NCI-H187 treated with DMSO at 0.1 percent for 48 hours (cell line): ENCODE measurements at places on chromosomes 4 and X.

- no peak for DNase-seq
Measured at GRCh38 chrX:45518552-45518951, 317.9 kb upstream of the DIPK2B start.

DNA sequence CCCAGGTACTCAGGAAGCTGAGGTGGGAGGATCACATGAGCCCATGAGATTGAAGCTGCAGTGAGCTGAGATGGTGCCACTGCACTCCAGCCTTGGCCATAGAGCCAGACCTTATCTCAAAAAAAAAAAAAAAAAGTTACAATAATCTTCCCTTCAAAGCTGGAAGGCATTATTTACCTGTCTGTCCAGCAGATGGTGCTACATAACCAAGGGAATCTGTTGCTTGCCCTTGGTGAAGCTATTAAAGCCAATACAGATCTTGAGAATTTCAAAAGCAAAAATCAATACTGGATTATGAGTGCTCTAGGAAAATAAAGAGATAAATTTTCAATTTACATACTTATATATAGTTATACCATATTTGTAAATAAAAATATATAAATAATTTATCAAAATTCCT is 25.9 kb downstream of the PKD2 start:
- DNase-seq: no peak

GRCh38 chrX:17824980-17825379 is 36.1 kb downstream of the RAI2 start:
- DNase-seq: no peak

DNA sequence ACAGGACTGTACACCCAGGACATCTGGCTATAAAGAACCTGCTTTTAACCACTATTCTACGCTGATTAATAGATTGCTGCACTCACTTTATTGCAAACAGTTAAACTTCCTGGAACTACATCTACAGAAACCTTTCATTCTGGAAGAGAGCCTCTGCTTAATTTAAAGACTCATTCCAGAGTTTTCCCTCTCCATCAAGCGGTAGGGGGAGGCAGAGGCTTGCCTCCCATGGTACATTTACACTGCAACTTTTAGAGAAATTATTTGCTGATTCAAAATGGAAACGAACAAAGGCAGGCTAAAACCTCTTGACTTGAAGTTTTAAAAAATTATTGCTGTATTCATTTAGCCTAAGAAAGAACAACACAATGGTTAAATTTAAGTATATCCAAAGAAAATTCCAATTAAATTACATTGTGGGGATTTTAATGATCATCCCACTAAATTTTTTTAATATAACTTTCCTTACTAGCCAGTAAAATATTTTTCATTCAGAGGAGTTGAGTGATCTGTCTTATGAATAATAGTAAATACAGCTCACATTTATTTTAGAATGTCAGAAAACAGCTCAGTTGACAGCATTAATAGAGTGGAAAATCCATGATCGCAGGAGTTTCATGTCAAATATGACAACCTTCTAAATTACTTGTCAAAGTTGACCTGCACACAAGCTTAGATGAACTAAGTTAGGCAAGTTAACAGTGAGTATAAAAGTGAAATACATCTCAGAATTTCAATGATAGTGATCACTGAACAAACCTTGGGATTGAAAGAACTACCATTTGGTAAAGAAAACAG is 46.3 kb upstream of the PCDH10 start:
- DNase-seq: no peak

- no peak for DNase-seq
Measured at GRCh38 chr4:86050496-86050895, 309.4 kb downstream of the MAPK10 start.

DNA sequence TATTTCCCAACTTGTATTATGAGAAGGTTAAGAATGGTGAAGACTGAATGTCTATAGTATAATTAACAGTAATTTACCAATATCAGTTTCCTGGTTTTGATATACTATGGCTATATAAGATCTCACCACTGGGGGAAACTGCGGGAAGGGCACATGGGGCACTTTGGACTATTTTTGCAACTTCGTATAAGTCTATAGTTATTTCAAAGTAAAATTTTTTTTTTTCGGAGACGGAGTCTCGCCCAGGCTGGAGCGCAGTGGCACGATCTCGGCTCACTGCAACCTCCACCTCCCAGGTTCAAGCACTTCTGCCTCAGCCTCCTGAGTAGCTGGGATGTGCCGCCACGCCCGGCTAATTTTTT is 46.1 kb downstream of the CXorf58 start:
- no peak for DNase-seq

DNA sequence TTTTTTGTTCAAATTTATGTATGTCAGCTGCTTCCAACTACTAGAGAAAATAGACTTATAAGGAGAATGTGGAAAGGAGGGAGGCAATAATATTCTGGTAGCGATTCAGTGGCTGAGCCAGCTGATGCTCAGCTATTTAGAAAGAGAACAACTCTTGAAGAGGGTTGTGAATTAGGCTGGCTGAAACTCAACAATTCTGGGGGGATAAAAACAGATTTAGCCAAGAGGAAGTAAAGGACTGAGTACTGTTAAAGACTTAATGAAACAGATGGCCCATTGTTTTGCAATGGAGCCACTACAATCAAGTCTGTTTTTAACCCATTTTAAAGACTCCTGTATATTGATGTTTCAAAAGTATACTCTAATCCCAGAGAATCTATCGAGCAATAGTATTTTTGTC is 1058.9 kb downstream of the C4orf33 start:
- DNase-seq: no peak

- no peak for DNase-seq
Measured at GRCh38 chr4:8255698-8256441, 13.7 kb upstream of the HTRA3 start.

GRCh38 chr4:176210579-176211296 is 15.4 kb upstream of the SPATA4 start:
- no peak for DNase-seq

DNA sequence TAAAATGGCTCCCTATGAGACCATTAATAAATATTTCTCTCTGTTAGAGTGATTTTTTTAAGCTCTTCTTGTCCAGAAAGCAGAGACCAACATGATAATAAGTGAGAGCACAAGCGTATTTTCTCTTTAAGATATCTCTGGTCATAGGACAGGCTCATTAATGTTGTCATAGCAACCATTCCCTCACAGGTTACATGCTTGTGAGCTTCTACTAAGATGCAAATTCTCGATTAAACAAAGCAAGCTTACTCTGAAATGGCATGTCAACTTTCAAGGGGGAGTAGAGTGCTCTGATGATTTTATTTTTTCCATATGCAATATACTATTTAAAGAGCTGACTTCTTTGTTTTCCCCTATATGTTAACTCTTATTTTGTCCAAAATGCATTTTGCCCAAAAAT is 487.2 kb upstream of the LCORL start:
- DNase-seq: no peak

DNA sequence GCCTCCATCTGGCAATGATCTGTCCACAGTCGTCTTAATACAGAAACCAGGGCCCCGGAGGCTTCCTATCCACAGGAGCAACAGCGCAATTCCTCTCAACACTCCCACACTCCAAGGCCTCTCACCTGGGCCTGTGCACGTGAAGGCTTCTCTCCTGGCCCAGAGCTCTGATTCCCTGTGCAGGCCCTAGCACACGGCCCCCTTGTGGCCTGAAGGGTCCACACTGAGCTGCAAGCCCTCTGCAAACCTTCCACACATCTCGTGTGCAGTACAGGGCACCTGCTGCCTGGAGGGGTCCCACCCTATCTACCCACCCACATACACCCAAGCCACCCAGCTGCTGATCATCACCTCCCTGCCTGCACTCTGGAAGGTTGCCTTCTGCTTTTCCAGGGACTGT is 150.1 kb upstream of the NUDT10 start:
- no peak for DNase-seq

DNA sequence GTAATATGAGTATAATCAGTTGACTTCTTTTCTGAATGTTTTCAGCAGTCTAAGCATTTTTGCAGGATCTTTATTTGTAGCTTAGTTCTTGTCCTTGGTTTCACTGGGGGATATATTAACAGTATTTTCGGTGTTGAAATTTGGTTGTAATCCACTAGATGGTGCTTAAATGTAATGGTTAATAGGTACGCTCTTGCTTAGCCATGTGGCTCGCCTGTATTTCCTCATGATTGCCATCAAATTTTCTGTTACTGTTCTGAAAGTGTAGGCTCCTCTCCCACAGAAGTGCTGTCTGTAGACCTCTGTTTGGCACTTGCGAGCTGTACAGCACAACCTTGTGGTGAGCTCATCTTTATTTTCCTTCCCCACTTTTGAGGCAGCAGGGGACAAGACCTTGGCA is 3.9 kb upstream of the FAAH2 start:
- no peak for DNase-seq

GRCh38 chr4:110489901-110490508 is 14.1 kb downstream of the ENPEP start:
- no peak for DNase-seq

- DNase-seq: no peak
Measured at GRCh38 chrX:13364230-13364857, 44.5 kb upstream of the ATXN3L start.

- no peak for DNase-seq
Measured at GRCh38 chr4:5385741-5386311, 322.5 kb downstream of the EVC2 start.

DNA sequence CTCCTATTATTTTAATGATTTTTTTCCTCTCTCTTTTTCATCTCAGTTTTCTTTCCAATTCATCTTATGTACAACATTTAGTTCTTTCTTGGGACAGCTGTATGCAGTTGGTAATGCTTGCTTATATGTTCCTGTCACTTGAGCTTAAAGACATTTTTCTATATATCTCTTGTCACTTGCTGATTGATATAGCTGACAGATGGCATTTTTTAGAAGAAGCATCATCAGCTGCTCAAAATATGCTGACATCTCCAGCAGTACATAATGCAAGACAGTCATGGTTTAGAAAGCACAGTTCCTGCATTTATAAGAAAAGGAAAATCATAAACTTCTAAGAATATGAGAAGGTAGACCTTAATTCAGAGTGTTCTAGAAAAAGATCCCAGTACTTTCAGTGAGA is 56.5 kb downstream of the DCAF8L1 start:
- no peak for DNase-seq

DNA sequence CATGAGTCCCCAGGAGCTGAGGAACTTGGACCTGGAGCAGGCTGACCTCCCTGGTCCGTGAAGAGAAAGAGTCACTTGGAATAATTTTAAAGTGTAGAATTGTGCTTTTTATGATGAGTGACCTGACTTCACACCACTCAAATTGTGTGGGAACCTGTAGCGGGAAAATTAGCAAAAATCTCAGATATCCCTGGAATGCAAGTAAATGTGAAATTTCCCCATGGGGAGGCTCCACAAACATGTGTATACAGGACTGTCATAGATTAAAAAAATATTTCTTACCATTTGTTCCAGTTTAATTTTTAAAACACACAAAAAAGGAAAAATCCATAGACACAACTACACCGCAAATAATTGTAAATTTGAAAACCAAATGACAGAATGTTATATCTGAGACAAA is 1079.6 kb upstream of the PABPC4L start:
- no peak for DNase-seq

DNA sequence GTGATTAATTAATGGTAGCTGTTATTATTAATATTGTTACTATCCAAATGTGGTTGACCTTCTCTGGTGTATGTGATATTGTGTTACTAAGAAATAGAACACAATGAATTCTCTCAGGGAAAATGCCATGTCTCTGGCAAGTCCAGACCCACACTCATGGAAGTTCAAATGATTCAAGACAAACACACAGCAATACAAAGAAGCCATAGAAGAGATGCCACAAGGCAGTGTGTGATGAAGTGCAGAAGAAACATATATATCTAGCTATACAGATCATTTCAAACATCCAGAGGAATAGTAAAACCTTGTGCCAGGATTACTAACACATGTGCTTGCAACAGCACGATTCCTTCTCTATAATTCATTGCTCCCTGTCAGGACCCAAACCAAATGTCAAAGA is 93.1 kb upstream of the SOD3 start:
- no peak for DNase-seq

GRCh38 chrX:40465735-40466551 is 114.8 kb upstream of the ATP6AP2 start:
- DNase-seq: no peak

DNA sequence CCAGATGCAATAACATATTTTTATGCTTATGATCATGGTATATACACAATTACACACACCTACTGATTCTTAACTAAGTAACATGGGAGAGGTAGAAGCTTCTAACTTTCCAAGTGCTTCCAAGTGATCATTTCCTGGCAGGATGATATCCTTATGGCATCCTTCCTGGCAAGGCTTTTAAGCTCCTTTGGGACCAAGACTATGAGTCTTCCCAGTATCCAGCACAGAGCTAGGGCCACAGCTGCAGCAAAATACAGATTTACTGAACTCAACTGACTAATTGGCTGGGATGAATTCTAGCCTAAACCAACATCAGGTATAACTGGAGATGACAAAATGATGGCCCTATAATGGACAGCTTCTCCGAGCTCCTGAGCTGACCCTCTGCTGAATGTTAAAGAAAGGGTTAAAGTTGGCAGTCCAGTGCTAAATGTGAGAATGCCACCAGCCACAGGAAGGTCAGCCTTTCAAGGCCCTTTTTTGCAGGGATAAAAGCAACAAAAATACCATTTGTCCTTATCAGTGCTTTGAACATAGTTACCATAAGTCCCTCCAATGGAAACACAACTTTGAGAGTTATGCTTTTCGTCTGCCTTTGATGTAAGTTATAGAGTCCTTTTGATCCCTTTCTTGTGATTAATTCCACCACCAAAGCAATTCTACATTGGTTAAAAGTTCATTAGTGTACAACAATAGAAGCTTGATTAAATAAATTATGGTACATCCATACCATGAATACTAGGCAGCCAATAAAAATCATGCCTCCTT is 73.4 kb downstream of the MGST2 start:
- DNase-seq: no peak

DNA sequence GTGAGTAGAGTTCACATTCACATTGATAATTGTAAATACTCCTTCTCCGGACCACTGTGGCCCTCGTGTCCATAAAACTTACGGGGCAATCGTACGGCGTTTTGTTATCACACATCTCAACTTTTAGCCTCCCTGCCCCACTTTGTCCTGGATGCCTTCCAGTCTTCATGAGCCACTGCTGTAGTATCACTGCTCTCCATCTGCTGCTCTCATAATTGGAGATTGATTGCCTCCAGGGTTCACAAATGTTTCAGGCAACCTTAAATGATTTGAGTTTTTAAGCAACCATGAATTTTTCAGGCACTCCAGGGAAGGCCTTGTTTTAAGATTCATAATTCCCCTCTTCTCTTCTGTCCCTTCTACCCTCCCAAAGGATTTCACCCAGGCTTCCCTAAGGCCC is 28.4 kb downstream of the ALPK1 start:
- DNase-seq: no peak

DNA sequence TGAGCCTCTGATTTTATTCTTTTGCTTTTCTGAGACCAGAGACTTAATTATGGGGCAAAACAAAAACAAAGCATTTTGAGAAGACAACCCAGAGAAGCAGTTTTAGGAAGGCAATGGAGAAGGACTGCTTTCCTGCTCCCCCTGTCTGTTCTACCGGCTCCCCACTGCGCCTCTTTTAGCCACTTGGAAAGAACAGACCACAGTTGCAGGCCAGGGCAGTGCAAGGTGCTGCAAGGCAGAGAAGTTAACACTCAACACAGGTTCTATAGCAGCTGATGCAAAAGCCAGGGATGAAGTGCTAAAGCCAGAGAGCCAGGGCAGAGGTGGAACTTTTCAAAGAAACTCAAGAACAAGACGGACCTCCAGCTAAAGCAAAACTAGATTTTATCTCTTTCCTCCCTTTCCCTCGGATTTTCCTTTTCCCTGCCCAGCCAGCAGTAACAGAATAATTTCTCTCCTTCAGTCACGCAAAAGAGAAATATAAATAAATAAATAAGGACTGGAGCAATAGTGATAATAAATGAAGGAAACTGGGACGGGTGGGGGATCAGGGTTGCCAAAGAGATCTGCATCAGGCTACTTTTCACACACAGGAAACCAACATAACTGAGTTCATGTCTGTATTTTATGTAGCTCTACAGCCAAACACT is 10.4 kb downstream of the SH3RF1 start:
- DNase-seq: no peak
